Stimulated activated CD8-positive, alpha-beta memory T cell treated with anti-CD3 and anti-CD28 coated beads, Interleukin-7, amount 100 ng/mL, for 4 hours (primary cell): ENCODE measurements at places on chromosomes 4 and X.

- no peak for DNase-seq
Measured at GRCh38 chrX:21408788-21409187, 34.6 kb downstream of the CNKSR2 start.

GRCh38 chrX:15107367-15107988 lies 162.4 kb downstream of the ASB9 start:
- DNase-seq: no peak

DNA sequence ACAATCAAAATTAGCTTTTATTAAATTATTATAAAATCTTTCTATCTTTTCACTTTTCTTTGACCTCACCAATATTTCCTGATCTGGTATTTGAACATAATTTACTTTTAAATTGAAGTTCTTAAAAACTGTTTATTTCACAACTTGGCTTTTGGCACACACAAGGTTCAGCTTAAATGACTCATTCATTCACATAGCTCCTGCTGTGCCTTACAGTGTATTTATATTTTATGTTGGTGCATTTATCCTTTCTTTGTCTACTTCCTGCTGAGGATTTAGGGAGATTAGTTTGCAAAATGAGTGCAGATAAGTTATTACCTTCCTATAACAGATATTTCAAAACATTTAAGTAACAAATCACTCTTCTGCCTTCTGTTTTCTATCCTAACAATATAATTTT lies 430.6 kb downstream of the DTHD1 start:
- DNase-seq: no peak

GRCh38 chr4:40992472-40993295 lies 221.7 kb downstream of the APBB2 start:
- DNase-seq: no peak

GRCh38 chr4:147640331-147640730 lies 23.1 kb downstream of the TMEM184C start:
- no peak for DNase-seq

- DNase-seq: no peak
Measured at GRCh38 chrX:9912351-9913145, 54.6 kb upstream of the CLDN34 start.

DNA sequence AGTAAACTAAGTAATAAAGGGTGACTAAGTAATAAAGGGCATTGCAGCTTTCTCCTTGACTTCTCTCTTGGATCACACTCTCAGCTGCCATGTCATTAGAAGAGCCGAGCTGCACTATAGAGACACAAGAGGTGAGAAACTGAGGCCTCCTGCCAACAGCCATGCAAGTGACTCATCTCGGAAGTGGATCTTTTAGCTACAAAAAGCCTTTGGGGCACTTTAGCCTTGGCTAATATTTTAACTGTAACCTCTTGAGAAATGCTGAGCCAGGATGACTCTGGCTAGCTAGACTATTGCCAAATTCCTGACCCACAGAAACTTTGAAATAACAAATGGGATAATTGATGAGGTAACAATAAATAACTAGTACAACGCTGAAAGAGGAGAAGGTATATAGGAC lies 1.5 kb upstream of the NEIL3 start:
- DNase-seq: no peak

GRCh38 chr4:16035843-16036242 lies 48.0 kb downstream of the PROM1 start:
- no peak for DNase-seq
